ENCODE measurements at places on chromosomes 3 and 15. TPM values are rescaled to one million over a fixed set of nuclear protein-coding genes. Genes with fewer than 3 reads are reported as not detected.

Gene LRRC15
- total RNA-seq: not detected

Gene PDZRN3
- 14.1 TPM for total RNA-seq

Gene LYZL4
- not detected for total RNA-seq

GRCh38 chr15:90300988-90301706 lies 35.7 kb downstream of the NGRN start:
- DNase-seq: peak; percentile 54

DNA sequence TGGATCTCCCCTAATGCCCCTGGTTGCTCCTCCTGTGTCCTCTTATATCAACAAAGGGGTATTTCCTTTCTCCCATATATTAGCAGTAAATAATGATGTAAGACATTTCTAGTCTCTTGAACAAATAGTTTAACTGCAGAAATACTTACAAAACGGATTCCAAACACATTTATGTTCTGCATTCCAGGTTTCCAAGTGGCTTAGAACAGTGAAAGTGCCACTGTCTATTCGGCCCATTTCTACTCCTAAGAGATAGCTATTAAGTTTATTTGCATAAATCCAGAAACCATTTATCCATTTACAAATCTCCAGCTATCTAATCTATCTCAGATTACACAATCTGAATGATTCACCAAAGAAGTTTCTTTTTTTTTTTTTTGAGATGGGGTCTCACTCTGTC lies 55.8 kb upstream of the FRMD4B start:
- DNase-seq: no peak

- DNase-seq: no peak
Measured at GRCh38 chr3:195076981-195077610, 193.9 kb downstream of the XXYLT1 start.

- DNase-seq: peak; percentile 69
Measured at GRCh38 chr15:80567721-80568157, 127.4 kb upstream of the ABHD17C start.
